ENCODE measurements at places on chromosomes 5 and 9.

DNA sequence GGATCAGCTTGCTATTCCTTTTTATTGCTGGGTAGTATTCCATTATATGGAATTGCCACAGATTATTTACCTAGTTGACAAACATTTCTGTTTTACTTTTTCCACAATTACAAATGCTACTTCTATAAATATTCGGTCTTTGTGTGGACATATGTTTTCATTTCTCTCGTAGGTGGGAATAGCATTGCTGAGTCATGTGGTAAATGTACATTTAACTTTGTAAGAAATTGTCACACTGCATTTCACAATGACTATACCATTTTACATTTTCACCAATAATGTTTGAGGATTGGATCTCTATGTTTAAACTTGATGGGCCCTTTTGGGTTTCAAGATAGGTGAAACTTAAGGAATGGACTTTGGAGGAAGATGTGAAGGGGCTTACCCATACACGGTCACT, 19.7 kb downstream of the RAI14 start:
- DNase-seq = no peak

DNA sequence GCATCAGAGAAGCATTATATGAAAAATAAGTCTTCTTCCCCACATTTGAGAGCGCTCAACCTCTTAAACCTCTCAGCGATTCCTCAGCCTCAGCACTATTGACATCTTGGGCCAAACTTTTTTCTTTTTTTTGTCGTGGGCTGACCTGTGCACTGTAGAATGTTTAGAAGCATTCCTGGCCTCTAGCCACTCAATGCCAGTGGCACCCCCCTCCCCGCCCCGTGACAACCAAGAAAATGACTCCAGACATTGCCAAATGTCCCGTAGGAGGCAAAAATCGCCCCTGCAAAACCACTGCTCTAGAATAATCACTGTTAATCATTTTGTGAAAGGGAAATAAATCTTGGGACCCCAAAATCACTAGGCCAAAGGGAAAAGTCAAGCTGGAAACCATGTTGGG, 129.1 kb upstream of the BOD1 start:
- no peak for DNase-seq

- no peak for DNase-seq
Observed at GRCh38 chr9:18638371-18639249, 164.7 kb downstream of the ADAMTSL1 start.

- DNase-seq = no peak
Observed at GRCh38 chr9:96071076-96071814, 195.8 kb downstream of the ERCC6L2 start.

GRCh38 chr9:14043483-14043882, 270.5 kb downstream of the NFIB start:
- no peak for DNase-seq

- DNase-seq = no peak
Observed at GRCh38 chr5:169344629-169345028, 43.7 kb upstream of the SLIT3 start.

DNA sequence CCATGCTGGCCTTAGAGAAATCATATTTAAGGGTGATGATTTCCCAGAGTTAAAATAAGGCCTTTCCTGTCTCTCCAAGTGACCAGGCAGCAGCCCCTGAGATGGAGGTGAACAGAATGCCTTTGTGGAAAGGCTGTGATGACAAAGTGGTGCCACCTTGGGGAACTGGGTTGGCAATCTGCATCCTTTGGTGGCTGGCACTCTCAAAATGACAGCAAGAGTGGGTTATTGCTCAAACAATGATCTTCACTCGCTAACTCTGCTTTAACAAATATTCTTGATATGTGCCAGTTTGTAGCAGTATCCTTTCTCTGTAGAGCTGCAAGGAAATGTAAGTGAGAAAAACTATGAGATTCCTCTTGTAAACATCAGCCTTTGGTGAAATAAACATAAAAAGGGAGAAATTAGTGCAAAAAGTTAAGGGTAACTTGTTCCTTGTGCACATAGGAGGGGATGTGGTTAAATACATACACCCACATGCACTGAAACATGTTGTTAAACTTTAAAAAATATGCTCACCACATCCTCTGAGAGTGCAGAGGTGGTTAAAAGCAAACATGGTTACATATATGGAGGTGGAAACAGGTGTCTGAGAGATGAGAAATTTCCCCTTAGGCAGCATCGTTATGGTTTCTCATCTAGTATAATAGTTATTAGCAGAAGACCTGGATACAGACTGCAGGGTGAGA, 373.4 kb upstream of the CTNND2 start:
- no peak for DNase-seq

GRCh38 chr9:21023861-21024260, 7.6 kb downstream of the HACD4 start:
- peak; percentile 47 for DNase-seq

GRCh38 chr5:127839496-127840197, 136.5 kb downstream of the CCDC192 start:
- no peak for DNase-seq

DNA sequence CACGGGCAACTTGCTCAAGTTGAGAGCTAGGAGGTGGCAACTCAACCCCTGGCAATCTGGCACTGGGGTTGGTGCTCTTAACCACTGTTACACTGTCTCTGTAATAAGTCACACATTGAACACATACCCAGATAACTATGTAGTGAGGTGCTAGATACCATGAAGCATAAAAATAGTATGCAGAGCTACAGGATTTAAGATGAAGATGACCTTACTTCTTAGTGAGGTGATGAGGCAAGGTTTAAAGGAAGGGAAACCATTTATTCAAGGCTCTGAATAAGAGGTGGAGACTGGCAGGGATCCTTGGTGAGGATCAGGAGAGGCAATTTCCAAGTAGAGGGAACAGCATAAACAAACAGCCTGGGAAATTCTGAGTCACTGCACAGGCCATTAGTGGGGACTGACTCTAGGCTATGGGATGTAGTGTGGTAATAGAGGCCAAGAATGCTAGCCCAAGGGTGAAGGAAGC, 67.6 kb upstream of the NR3C1 start:
- DNase-seq = no peak

DNA sequence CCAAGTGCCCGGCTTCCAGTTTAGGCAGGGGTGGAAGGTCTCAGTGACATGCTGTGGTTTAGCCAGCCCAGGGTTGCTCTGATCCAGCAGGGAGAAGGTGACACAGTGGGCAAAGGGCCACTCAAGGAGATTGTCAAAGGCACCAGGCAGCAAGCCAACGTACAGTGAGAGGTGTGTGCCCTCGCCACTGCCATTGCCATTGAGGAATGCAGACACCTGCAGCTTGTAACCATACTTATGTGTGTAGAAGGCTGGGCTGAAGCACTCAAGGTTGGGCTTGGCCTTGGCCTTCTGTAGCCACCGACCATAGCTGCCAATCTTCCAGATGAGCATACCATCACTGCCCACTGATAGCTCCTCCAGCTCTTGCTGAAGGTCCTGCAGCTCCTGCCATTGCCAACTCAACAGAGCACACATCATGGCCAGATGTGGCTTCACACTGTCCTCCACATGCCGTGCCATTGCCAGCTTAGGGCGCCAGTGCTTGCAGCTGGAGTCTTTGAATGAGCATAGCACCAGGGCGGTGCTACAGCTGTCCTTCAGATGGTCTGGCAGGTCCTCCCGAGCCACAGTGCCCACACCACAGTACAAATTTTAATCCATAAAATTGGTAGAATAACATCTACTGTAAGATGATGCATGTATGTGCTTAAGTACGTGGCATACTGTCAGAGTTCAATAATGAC, 59.7 kb upstream of the HMHB1 start:
- no peak for DNase-seq

DNA sequence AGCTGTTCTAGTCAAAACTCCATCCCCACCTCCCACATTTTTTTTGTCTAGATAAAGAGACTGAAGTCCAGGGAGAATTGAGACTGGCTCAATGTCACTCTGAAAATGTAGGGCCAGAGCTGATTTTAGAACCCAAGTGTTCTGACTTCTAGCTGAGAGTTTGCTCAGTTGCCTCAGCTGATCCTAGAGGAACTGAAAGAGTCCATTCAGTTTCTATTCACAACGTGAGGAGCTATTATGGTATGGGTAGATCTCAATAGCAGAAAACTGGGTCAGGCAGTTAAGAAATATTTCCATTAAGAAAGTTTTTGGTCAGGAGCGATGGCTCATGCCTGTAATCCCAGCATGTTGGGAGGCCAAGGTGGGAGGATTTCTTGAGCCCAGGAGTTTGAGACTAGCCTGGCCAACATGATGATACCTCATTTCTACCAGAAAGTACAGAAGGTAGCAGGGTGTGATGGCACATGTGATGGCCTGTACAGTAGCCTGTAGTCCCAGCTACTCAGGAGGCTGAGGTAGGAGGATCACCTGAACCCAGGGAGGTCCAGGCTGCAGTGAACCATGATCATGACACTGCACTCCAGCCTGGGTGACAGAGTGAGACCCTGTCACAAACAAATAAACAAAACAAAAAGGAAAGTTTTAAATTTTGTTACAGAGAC, 61.7 kb downstream of the GLRA1 start:
- DNase-seq = no peak

- DNase-seq = no peak
Observed at GRCh38 chr9:117425566-117425965, 10.7 kb upstream of the ASTN2 start.

DNA sequence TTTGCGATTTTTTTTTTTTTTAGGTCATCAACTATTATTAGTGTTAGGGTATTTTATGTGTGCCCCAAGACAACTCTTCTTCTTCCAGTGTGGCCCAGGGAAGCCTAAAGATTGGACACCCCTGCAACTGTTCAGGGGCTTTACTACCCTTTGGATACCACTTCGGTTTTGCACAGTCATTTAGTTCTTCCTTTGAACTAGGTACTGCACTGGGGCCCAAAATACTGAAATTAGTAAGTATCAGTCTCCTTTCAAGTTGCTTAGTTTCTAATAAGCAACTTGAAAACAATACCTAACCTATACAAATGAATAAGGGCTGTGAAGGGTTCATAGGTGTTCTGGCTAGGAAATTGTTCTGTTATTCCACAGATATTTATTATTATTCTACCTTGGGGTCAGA, 45.3 kb downstream of the CWC27 start:
- no peak for DNase-seq

- DNase-seq = no peak
Observed at GRCh38 chr5:95238560-95239325, 46.2 kb downstream of the MCTP1 start.

DNA sequence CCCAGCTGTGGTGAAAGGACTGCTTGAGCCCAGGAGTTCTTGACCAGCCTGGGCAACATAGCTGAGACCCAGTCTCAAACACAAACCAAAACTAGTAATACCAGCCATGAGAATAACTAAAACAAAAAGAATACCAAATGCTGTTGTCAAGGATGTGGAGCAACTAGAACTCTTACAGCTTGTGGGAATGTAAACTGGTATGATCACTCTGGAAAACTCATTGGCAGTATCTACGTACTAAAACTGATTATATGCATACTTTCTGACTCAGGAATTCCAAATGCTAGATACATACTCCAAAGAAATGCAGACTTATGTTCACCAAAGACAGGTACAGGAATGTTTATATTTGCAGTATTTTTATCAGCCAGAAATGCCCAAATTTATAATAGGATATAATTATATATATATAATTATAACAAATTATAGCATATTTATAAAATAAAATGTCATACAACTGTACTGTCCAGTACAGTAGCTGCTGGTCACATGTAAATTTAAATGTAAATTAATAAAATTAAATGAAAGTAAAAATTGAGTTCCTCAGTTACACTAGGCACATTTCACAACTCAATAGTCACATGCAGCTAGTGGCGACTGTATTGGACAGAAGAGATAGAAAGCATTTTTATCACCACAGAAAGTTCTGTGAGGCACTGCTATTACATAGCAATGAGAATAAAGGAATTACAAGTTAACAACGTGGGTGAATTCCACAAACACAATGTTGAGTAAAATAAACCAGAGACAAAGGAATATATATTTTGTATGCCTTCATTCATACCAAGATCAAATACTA, 118.5 kb downstream of the GNAQ start:
- DNase-seq = no peak

DNA sequence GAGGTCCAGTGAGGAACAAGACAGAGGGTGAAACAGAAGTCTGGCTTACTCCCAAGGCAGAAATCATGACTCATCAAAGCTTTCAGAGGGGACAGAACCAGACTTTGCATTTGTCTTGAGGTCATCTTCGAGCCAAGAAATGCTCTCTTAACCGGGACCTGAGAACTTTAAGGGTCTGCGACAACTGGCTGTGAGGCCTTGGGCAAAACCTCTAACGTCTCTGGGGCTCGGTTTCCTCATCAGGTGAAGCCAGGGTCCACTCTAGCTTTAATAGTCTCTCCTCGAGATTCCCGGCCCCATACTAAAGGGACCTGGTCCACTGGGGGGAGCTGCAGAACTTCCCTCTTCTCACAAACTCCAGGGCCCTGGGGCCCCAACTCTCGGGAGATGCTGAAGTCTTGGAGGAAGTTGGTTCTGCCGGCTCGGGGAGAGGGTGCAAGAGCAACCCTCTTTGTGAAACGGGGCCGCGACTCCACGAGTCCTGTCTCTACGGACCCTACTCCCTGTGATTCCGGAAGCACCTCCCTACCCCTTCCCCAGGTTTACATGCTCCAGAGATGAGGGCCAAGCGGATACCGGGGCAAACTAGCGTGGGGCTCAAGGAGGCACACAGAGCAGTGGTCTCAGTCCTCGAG, 2.6 kb downstream of the GLIS3 start:
- DNase-seq = no peak

DNA sequence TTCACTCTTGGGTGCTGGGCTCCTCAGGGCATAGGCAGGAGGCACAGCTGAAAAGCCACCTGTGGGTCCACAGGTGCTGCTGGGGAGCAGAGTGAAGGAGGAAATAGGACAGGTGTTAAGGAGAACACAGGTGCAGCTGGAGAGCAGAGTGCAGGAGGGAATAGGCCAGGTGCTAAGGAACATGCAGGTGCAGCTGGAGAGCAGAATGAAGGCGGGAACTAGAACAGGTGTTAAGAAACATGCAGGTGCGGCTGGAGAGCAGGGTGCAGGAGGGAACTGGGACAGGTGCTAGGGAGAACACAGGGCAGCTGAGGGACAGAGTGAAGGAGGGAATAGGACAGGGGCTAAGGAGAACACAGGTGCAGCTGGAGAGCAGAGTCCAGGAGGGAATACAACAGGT, 43.8 kb upstream of the PLEKHG4B start:
- no peak for DNase-seq

- no peak for DNase-seq
Observed at GRCh38 chr5:154242964-154243376, 52.4 kb downstream of the GALNT10 start.

DNA sequence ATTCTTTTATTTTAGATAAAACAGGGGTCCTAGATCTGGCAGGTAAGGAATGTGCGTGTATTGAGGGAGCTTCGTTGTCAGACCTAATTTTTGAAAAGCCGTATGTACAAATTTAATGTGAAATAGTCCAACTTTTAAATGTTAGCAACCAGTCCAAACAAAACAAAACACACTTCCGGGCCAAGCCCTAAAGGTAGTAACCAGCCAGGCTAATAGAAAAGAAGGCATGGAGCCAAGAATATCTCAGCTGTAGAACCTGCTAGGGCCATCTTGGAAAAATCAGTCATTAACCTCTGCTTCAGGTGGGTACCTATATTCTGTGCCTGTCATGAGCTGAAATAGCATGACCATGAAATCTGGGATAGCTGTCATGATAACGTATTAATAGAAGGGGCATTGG, 71.0 kb downstream of the SMARCA2 start:
- DNase-seq = no peak

- DNase-seq = peak; percentile 17
Observed at GRCh38 chr5:173618927-173619519, 2.6 kb upstream of the BOD1 start.

- no peak for DNase-seq
Observed at GRCh38 chr5:64822320-64822719, 53.6 kb downstream of the CWC27 start.

GRCh38 chr9:129140397-129141065, 29.3 kb downstream of the PTPA start:
- DNase-seq = peak; percentile 21

Measured in GF-D8 (cell line).